Cerebellar cortex (tissue), 1 donor: ENCODE measurements at places on chromosomes 16 and 17.
A peak's percentile ranks its signal among the peaks of the same experiment; 100 is the strongest.

DNA sequence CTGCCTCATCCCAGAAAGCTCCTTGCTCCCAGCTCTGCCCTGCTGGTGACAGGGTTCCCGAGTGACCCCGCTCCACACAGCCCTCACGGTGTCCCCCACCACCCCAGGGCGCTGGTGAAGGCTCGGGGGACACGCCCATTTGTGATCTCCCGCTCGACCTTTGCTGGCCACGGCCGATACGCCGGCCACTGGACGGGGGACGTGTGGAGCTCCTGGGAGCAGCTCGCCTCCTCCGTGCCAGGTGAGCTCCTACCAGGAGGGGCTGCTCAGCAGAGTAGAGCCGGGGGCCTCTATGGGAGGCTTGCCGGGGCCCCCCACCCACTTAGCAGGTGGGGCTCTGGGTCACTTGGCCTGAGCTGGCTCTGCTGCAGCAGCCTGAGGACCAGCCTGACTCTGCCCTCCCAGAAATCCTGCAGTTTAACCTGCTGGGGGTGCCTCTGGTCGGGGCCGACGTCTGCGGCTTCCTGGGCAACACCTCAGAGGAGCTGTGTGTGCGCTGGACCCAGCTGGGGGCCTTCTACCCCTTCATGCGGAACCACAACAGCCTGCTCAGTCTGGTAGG, 11.2 kb downstream of the GAA start:
- no peak for DNase-seq

- DNase-seq: no peak
Observed at GRCh38 chr16:22264786-22265185, 32.4 kb upstream of the POLR3E start.

DNA sequence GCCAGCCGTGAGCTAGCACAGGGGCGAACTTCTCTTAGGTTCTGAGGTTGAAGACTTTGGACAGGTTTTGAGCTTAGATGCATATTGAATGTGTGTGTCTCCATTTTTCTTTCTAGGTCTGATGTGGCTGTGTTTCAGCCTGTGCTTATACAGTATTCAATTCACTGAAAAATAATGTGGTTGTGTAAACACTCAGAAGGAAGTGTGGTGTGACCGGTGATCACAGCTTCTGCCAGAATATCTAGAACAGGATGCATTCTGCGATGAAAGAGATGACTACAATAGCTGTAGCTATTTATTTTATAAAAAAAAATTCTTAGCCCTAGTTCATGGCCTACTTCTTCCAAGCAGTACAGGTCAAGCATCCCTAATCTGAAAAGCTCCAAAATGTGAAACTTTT, 64.4 kb downstream of the MAP2K6 start:
- no peak for DNase-seq

DNA sequence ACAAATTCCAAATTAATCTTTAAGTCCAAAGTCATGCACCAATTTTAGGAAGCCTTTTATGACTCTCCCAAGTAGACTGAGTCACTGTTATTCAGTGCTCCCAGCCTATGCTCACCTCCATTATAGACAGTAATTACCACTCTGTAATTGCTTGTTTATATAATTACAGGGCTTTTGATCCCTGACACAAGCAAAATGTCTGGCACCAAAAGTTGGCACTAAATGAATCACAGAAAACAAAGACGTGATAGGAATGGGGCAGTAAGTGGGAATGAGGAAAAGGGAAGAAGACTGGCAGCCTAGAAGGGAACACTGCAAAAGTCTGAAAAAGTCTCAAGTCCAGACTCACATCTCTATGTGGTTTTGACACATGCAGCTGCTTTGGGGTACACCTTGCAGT, 94.1 kb downstream of the SLC39A11 start:
- no peak for DNase-seq

- DNase-seq: no peak
Observed at GRCh38 chr16:49600976-49601375, 227.4 kb downstream of the C16orf78 start.

DNA sequence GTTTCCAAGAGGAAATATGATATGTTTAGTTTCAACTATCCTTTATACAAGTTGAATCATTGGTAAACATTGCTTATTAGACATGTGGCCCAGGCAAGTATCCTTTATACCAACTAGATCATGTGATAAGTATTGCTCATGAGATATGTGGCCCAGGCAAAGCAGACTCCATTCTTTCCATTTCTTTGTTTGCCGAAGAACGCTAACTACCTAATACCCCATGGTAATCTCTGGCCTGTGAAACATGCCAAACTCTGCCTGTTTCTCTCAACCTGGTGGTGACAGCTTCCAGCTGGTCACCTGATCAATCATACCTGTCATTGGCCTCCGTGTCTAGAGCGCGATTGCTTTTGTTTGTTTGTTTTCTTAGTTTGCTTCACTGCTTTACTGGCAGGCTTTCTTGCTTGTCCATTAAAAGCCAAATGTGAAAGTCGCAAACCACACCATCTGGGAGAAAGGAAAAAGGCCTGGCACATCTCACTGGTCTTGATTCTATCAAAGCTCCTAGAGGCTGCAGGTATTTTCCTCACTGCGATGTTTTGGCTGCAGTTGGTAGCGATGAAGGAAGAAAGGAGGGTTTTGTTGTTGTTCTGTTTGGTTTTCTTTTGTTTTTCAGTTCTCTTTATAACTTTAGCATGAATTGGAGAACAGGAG, 686.2 kb downstream of the KCNJ2 start:
- no peak for DNase-seq

- DNase-seq: no peak
Observed at GRCh38 chr16:20614186-20615141, 38.3 kb upstream of the ACSM2B start.

- DNase-seq: no peak
Observed at GRCh38 chr16:26645614-26646013, 421.1 kb upstream of the C16orf82 start.

DNA sequence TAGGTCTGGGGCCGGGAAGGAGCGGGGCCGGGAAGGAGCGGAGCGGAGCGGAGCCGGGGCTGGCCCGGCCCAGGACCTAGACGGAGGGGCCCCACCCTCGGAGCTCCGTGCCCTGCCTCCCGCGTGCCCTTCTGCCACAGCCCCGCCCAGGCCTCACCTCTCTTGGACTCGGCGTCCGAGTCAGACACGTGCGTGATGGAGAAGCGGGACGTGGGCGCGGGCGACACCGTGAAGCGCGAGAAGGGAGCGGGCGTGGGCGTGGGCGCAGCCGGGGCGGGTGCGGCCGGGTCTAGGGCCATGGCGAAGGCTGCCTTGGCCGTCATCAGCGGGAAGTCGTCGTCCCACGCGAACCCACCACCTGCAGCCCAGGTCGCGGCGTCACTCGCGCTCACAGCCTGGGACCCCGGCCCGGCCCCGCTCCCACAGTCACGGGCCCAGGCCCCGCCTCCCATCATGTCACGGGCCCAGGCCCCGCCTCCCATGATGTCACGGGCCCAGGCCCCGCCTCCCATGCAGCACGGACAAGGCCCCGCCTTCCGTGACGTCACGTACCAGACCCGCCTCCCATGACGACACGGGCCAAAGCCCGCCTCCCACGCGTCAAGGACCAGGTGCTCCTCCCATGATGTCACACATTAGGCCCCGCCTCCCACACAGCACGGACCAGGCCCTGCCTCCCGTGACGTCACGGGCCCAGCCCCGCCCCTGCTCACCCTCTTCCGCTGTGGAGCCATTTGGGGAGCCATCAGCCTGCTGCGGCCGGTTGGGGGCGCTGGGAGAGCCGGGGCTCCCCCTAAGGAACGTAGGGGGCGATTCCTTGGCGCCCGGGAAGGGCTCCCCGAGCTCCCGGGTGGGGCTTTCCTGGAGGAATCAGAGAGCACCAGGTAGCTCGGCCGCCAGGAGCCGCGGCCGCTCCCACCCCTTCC, 45.8 kb upstream of the PVALEF start:
- peak; percentile 87 for DNase-seq

DNA sequence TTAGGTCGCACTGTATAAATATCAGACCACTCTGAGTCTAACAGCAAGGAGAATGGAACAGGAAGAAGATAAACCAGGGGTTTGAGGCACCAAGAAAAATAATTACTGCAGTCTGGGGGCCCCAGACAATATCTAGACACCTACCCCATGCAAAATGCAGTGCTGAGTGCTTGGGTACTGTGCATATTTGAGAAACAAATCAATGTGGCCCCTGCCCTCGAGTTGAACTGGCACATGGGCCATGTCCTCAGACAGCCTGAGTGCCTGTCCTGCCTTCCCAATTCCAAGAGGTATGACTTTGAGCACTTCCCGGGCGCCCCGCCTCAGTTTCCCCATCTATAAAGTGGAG, 6.2 kb upstream of the CIITA start:
- no peak for DNase-seq

- DNase-seq: no peak
Observed at GRCh38 chr17:50218771-50219315, 17.4 kb upstream of the COL1A1 start.

DNA sequence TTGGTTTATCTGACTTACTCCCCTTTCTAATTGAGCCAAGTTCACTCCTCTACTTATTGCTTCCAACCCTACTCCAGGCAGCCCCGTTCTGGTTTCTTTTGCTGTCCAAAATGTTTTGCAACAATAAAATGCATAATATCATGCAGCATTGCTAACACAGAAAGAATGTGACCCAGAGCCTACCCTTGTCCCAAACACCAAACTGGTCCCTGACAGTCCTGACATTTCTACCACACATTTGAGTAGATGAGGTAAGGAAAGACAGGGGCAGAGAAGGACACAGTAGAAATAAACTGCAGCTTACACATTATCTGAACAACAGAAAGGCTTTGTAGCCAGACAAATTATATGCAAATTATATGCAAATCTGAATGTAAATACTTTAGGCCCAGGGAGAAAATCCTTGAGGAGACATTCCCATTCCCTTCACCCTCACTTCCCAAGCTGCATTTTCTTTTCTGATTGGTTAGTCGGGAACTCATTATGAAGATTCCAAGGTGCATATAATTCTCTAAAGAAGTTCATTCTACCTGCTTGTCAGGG, 31.6 kb downstream of the SOX9 start:
- DNase-seq: no peak

GRCh38 chr16:78256686-78257375, 157.4 kb downstream of the WWOX start:
- no peak for DNase-seq

DNA sequence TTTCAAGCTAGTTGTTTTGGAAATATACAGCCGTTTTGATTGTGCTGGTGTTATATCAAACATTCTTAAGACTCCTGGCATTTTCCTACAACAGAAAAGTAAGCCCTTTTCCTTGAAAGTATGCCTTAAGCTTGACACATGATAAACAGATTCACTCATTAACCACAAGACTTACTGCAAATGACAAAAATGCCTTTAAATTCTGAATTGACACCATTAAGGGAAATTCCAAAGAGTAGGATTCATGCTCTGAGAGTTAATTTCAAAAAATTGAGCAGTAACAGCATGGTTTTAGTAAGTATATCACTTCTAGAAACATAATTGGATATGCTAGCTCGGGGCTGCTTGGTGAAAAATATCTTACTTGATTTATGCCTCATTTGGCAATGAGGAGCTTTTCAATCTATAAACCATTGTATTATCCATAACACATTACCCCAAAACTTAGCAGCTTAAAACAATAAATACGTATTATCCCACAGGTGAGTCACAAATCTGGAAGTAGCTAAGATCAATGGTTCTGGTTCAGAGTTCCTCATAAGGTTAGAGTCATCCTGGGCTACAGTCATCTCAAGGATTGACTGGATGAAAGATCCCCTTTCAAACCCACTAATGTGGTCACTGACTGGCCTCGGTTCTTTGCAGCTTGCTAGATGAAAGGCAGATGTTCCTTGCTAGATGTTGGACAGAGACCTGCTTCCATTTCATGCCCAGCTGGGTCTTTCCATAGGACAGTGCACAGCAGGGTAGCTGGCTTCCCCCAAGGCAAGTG, 8.2 kb upstream of the PHAF1 start:
- DNase-seq: no peak

DNA sequence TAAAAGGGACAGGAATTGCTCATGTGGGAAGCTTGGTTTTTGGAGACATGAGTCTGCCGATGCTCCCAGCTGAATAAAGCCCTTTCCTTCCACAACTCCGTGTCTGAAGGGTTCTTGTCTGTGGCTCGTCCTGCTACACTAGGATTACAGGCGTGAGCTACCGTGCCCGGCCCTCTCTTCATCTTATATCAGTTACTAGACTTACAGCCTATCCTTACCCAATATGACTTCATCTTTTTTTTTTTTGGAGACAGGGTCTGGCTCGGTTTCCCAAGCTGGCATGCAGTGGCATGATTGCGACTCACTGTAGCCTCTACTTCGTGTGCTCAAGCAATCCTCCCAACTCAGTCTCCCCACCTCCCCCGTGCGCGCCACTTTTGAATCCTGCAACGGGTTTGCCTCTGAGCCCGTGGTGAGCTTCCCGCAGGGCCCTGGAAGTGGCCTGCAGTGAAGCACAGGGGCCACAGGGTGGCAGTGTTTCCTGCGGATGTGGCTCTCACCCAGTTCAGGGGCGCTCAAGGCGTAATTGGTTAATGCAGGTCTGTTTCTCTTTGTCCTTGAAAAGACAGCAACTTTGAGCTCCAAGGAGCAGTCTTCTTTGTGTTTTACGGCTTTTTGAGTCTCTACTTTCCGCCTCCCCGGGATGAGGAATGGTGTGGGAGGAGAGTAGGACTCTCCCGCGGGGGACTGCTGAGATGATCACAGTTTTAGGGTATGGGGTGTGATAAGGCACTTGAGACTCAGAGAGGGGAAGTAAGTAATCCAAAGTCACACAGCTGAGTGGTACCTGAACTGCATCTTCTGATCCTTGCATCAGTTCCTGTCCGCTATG, 22.7 kb upstream of the GPRC5B start:
- peak; percentile 70 for DNase-seq

DNA sequence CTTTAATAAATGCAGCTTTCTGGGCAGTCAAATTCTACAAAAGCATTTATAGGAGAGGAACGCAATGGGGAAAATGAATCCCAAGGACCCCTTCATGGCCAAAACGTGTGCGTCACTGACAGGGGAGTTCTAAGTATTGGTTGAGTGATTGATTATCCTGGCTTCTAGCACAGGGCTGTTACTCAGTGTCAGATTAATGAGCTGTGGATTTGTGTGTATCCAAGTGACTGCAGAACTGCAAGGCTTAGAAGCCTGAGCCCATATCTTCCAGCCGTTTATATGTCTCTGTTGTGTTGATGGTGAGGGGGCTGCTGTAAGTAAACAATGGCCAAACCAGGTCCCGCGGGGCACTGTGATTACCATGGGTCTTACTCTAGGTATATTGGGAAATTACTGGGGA, 129.4 kb downstream of the SHISA9 start:
- no peak for DNase-seq

GRCh38 chr17:83098241-83099085, 19.1 kb downstream of the METRNL start:
- DNase-seq: no peak

- DNase-seq: no peak
Observed at GRCh38 chr17:348692-349425, 3.7 kb downstream of the RPH3AL start.

DNA sequence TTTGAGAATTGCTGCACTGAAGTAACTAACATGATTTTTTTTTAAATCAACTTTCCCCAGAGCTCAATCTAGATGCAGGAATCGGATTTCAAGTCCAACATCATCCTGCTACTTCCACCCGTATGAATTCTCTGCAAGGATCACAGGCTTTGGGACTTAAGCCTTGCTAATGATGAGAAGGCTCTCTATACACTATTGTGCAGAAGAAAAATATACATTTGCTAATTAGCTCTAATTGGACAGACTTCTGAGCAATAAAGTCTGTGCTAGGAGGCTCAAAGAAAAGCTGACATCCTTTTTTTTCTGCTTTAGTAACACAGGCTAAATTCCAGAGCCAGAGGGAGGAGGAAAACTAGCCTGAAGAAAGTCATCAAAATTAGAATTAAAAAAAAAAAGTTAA, 433.6 kb downstream of the PMP22 start:
- DNase-seq: no peak
